ENCODE measurements at places on chromosomes 2 and 18.

GRCh38 chr18:31574359-31574758 lies 17.3 kb upstream of the TTR start:
- no peak for ATAC-seq

DNA sequence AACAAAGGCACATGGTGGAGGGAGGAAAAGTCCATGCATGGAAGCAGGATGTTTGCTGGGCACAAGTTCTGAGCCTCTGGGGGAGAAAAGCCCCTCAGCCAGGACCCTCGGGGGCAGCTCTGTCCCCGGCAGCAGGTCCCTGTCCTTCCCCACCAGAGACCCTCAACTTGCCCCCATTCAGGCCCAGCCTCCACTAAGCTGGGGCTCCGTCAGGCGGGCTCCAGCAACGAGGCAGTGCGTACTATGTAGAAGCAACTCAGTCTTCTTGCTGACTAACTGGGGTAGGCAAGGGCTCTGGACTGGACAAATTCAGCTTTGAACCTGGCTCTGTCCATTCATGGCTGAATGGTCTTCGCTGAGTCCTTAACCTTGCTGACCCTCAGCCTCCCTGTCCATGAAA lies 23.0 kb downstream of the CFAP65 start:
- ATAC-seq = no peak

DNA sequence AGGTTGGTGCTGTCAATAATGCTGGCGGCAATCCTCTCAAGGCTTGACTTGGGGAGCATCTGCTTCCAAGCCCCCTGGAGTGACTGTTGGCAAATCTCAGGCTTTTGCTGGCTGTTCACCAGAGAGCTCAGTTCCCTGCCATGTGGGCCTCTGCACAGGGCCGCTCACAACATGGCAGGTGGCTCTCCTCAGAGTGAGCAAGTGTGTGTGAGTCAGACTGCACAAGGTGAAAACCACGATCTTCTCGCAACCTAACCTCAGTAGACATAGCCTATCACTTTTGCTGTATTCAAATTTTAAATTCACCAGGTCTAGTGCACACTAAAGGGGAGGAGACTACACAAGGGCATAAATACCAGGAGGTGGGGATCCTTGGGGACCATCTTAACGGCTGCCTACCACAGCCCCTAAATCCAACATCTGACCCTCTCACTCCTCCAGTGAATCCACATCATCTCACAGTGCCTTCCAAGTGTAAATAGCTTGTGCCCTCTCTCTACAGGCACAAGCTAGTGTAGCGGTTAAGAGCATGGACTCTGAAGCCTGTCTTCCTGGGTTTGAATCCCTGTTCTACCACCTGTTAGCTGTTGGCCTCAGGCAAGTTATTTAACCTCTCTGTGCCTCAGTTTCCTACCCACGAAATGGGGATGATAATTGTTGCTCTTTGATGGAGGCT lies 187.7 kb upstream of the CXCR4 start:
- peak; percentile 88 for ATAC-seq

DNA sequence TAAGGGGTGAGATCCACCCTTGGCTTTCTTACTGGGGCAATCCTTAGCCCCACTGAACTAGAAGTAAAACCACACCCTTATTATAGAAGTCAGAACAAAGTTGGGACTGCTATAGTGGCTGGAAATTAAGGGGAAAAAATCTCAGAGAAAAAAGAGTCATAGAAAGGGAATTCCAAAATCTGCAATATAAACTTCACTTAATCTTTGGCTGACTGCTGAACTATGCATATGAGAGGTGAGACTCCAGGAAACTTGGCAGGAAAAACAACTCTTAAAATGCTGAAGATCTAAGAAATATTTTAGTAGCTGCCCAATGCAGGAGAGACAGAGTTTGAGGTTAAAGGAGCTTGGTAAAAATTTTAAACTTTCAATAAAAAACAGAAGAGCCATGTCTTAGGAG lies 201.8 kb upstream of the FN1 start:
- ATAC-seq = no peak

DNA sequence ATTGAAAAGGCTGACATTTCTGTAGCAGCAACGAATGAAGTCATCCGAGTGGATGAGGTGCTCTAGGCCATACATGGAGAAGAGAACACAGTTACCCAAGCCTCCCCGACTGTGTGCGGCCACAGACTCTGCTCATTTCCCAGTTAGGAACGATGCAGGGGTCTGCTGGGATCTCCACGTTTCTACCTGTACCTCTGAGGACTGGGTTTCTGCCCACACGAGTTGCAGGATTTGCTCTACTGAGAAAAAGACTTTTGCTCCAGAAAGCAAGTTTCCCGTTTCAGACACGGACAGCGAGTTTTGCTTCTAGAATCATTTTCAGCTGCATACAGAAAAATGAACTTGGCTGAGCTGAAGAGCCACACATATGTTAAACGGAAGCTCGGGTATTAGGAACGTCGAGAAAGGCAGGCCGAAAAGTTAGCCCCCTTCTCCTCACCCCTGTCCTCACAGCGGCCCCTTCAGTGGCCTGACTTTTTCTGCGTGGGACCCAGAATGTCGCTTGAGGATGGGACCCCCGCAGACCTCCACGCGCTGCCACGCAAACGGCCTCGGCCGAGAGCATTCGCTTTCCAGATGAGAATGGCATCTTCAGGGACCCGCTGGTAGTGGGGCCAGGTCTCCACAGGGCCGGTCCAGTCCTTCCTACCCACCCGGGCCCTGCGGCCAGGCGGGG lies 582 bp upstream of the RAB31 start:
- ATAC-seq = peak; percentile 24

GRCh38 chr2:235255693-235256092 lies 238.2 kb upstream of the AGAP1 start:
- no peak for ATAC-seq

All from stimulated activated memory B cell treated with anti-CD40 and anti-IgM and Interleukin-4, amounts not matched to agents 10 μg/mL and 1 μg/mL and 100 μg/mL, for 72 hours (primary cell).